Glutamatergic neuron (in vitro differentiated cells): ENCODE measurements at places on chromosomes 1 and 21. TPM values are rescaled to one million over a fixed set of nuclear protein-coding genes. Genes with fewer than 3 reads are reported as not detected.

OR2L2 gene
- 0.25 TPM for total RNA-seq

HSD3B2 gene
- total RNA-seq = not detected

RHOU gene
- total RNA-seq = 79.7 TPM

CELA2A gene
- total RNA-seq = not detected

KCNA2 gene
- total RNA-seq = 19.7 TPM

TPTE gene
- total RNA-seq = not detected

RGSL1 gene
- total RNA-seq = not detected

HTR6 gene
- total RNA-seq = not detected

PKP1 gene
- total RNA-seq = not detected

GRCh38 chr1:184037849-184038591 lies 492 bp upstream of the COLGALT2 start:
- peak overlapping the region; percentile 31 for H3K27ac ChIP-seq
- peak overlapping the region; percentile 78 for H3K4me3 ChIP-seq
- H3K4me1 ChIP-seq = peaks cover 15% of the 10 kb centered on the region

DNA sequence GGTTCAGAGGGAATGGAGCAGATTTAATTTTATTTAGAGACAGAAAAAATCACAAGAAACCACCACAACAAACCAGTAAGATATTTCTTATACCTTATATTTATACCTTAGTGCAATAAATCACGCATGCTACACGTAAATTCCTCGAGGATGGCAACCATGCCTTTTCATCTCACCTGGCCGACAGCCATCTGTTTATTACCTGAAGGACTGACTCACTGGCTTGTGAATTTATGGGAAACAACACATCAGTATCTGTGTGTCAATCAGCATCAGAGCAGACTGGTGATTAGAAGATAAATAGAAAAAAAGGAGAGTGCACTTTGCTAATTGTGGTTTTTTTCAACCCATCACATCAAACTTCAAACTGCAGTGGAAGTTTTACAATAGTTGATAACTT lies 58.4 kb downstream of the S1PR1 start:
- H3K27me3 ChIP-seq = peaks cover 10% of the 10 kb centered on the region
- no peaks in the 10 kb centered on the region for H3K36me3 ChIP-seq
- DNase-seq = no peak
- H3K27ac ChIP-seq = peak overlapping the region; percentile 39

DNA sequence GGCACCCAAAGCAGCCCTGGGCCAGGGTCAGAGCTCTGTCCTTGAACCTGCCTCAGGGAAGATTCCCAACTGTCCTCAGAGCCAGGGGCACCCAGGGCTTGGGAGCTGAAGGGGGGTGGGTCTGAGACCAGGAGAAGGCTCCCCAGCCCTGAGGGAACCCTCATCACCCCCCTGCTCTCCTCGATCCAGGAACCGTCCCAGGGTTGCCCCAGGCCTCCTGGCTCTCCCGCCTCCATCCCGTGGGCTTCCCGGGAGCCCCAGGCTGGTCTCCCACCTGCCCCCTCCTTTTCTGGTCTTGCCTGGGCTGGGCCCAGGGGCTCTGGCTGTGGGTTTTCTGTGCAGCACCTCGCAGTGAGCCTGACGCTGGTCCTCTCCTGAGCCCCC lies 6.7 kb upstream of the SAMD11 start:
- DNase-seq = peak; percentile 23
- peaks cover 19% of the 10 kb centered on the region for H3K4me1 ChIP-seq
- H3K36me3 ChIP-seq = peaks cover 7% of the 10 kb centered on the region
- no peak overlapping the region for H3K27ac ChIP-seq
- no peak overlapping the region for H3K4me3 ChIP-seq
- H3K27me3 ChIP-seq = peaks cover 21% of the 10 kb centered on the region

- H3K4me1 ChIP-seq = peaks cover 2% of the 10 kb centered on the region
- no peak overlapping the region for H3K4me3 ChIP-seq
- DNase-seq = no peak
- H3K27me3 ChIP-seq = no peaks in the 10 kb centered on the region
- H3K27ac ChIP-seq = no peak overlapping the region
- H3K36me3 ChIP-seq = no peaks in the 10 kb centered on the region
Observed at GRCh38 chr1:96418969-96419368, 302.6 kb upstream of the PTBP2 start.

- H3K36me3 ChIP-seq = no peaks in the 10 kb centered on the region
- H3K27ac ChIP-seq = no peak overlapping the region
- no peaks in the 10 kb centered on the region for H3K27me3 ChIP-seq
- H3K4me3 ChIP-seq = no peak overlapping the region
- H3K4me1 ChIP-seq = no peaks in the 10 kb centered on the region
- DNase-seq = no peak
Observed at GRCh38 chr1:83574791-83575190, 424.1 kb downstream of the TTLL7 start.

GRCh38 chr21:24045775-24046215 lies 1561.5 kb downstream of the MRPL39 start:
- no peaks in the 10 kb centered on the region for H3K4me1 ChIP-seq
- H3K4me3 ChIP-seq = no peak overlapping the region
- peak; percentile 66 for DNase-seq
- no peaks in the 10 kb centered on the region for H3K36me3 ChIP-seq
- H3K27me3 ChIP-seq = no peaks in the 10 kb centered on the region

DNA sequence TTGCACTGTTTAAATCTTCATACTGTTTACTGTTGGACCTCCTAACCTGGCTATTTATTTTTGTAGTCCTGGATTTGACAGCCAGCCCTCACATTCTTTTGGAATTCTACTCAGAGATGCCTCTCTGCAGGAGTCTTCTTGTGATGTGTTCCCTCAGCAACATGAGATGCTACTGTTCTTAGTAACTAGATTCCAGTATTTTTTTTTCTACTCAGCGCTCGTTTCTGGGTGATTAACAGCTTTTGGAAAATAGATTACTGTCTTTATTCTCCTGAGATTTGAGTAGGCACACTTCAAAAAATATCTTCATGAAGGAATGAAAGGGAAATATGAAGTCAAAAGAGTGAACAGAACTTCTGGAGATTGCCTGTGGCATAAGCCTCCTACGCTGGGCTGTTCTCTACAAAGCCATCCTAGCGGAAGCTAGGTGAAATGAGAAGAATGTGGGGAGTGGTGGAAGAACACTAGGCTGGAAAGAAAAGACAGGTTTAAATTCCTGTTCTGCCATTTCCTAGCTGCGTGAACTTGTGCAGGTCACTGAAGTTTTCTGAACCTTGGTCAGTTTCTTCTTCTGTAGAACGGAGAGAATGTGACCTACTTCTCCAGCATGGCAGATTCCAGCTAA lies 75.9 kb downstream of the LRRC8C start:
- H3K36me3 ChIP-seq = no peaks in the 10 kb centered on the region
- H3K4me3 ChIP-seq = no peak overlapping the region
- no peak overlapping the region for H3K27ac ChIP-seq
- no peaks in the 10 kb centered on the region for H3K27me3 ChIP-seq

- no peak for DNase-seq
- H3K36me3 ChIP-seq = no peaks in the 10 kb centered on the region
- H3K27ac ChIP-seq = no peak overlapping the region
- H3K4me3 ChIP-seq = no peak overlapping the region
- H3K27me3 ChIP-seq = peaks cover 2% of the 10 kb centered on the region
- H3K4me1 ChIP-seq = no peaks in the 10 kb centered on the region
Observed at GRCh38 chr1:186763107-186763506, 65.6 kb upstream of the PLA2G4A start.

DNA sequence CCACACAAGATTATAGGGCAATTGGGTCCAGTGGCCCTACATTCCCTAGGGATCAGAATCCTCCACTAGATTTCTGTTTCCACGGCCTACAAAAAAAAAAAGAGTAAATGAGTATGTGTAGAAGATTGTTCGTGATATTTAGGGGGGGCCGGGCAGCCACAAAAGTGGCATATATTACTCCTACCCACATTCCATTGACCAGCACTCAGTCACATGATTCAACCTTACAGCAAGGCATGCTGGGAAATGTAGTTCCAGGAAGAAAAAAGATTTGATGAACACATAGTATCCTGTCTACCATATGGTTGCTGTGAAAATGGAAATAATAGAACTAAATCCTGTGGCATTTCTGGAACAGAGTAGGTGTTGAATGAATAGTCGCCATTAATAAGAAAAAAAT lies 43.4 kb upstream of the GJB5 start:
- no peaks in the 10 kb centered on the region for H3K4me1 ChIP-seq
- H3K36me3 ChIP-seq = no peaks in the 10 kb centered on the region
- no peak for DNase-seq
- H3K4me3 ChIP-seq = no peak overlapping the region
- H3K27me3 ChIP-seq = peaks cover 4% of the 10 kb centered on the region
- H3K27ac ChIP-seq = no peak overlapping the region

GRCh38 chr1:85448358-85448757 lies 16.6 kb downstream of the DDAH1 start:
- DNase-seq = no peak
- peaks cover 4% of the 10 kb centered on the region for H3K4me1 ChIP-seq
- no peak overlapping the region for H3K27ac ChIP-seq
- no peak overlapping the region for H3K4me3 ChIP-seq
- no peaks in the 10 kb centered on the region for H3K36me3 ChIP-seq

- no peak overlapping the region for H3K27ac ChIP-seq
- H3K27me3 ChIP-seq = no peaks in the 10 kb centered on the region
- H3K4me1 ChIP-seq = no peaks in the 10 kb centered on the region
Observed at GRCh38 chr1:163701783-163702374, 380.1 kb downstream of the NUF2 start.

- peaks cover 20% of the 10 kb centered on the region for H3K36me3 ChIP-seq
- no peak overlapping the region for H3K27ac ChIP-seq
- peaks cover 1% of the 10 kb centered on the region for H3K27me3 ChIP-seq
- no peak overlapping the region for H3K4me3 ChIP-seq
Observed at GRCh38 chr1:221397606-221398005, 344.3 kb downstream of the DUSP10 start.

DNA sequence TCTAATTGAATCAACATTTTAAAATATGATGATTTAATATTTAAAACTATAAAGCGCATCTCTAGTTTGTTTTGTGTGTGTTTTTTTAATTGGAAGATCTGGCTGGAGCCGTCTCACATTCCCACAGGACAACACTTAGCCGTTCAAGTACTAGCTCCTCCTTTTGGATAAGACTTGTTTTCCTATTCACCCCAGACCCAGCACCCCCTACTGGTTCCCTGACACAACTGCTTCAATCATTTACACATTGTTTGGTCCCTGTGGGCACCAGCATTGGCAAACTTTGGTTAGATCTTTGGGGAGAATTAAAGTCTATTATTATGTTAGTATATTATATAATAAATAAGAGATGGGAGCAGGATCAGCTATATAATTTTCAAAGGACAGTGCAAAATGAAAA lies 34.5 kb downstream of the TYW3 start:
- H3K4me3 ChIP-seq = no peak overlapping the region
- no peaks in the 10 kb centered on the region for H3K36me3 ChIP-seq
- no peaks in the 10 kb centered on the region for H3K27me3 ChIP-seq
- H3K4me1 ChIP-seq = no peaks in the 10 kb centered on the region
- no peak overlapping the region for H3K27ac ChIP-seq
- no peak for DNase-seq

DNA sequence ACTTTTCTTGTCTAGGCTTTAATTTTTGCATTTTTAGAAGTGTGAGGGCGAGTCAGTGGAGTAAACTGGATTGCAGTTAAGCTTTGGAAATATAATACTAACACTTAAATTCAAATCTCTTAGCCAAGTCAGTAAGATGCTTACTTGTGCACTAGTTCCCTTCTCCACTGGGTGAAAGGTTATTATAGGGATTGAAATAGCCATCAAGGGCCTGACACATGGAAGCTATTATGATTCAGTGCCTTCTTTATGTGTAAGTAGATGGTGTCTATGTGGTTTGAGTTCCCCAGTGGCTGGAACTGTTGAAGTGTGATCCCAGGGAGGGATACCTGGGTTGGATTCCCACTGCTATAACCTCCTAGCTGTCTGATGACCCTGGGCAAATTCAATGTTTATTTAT lies 24.7 kb upstream of the DMRTA2 start:
- H3K27me3 ChIP-seq = no peaks in the 10 kb centered on the region
- H3K4me1 ChIP-seq = peaks cover 3% of the 10 kb centered on the region
- no peak overlapping the region for H3K4me3 ChIP-seq
- no peaks in the 10 kb centered on the region for H3K36me3 ChIP-seq
- DNase-seq = no peak

DNA sequence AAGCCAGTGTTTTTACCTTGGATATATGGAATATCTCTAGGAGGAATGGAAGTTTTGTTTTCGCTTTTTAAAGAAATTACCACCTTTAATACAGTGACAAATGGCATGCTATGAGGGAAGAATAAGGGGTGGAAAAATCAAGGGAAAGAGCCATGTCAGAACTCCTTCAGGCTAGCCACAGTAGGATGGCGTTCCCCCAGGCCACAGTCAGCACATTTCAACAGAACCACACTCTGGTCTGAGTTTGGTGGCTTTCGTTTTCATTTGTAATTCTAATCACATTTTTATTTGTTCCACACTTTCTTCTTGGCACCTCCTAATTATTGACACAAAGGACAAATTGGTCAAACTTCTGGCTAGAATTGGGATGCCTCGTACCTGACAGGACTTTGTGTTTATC lies 60.3 kb upstream of the RCOR3 start:
- H3K4me1 ChIP-seq = no peaks in the 10 kb centered on the region
- no peak overlapping the region for H3K4me3 ChIP-seq
- H3K36me3 ChIP-seq = peaks cover 11% of the 10 kb centered on the region
- no peak overlapping the region for H3K27ac ChIP-seq

GRCh38 chr1:183931646-183932271 lies 105.8 kb downstream of the COLGALT2 start:
- H3K4me1 ChIP-seq = peaks cover 26% of the 10 kb centered on the region
- no peak for DNase-seq
- H3K27me3 ChIP-seq = peaks cover 2% of the 10 kb centered on the region
- H3K36me3 ChIP-seq = no peaks in the 10 kb centered on the region
- H3K4me3 ChIP-seq = peak overlapping the region; percentile 12
- H3K27ac ChIP-seq = no peak overlapping the region

DNA sequence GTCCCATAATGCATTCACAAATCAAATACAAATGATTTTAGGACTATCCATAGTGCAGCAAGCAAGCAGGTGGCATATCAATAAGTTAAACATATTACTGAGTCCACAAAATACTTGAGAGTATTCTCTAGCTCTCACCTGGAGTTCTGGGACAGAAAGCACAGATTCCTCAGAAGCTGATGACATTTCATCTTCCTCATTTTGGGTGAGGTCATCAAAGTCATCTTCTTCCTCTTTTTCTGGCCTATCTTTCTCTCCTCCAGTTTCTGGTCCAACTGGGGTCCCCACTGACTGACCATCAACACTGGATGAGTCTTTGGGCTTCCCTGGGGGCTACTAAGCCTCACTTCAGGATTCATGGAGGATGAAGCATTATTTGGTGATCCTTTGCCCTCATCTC lies 38.9 kb downstream of the YY1AP1 start:
- H3K4me1 ChIP-seq = no peaks in the 10 kb centered on the region
- H3K27me3 ChIP-seq = no peaks in the 10 kb centered on the region
- H3K36me3 ChIP-seq = peaks cover 9% of the 10 kb centered on the region

DNA sequence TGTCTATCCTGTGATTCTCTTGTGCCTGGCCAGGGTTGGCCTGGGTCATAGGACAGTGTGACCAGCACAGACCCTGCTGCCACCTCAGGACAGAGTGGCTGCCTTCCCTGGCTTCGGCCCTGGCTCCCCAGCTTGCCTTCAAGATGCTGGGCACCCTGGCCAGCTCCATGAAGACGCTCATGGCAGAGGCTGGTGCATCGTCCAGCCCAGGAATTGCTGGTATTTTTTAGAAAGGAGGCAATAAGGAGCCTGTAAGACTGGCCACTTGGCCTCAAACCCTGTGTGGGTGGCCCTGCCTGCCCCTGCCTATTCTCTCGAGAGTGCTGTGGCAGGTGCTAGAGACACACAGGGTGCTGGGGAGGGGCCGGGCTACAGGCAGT lies 70.4 kb upstream of the ACTRT2 start:
- no peak overlapping the region for H3K27ac ChIP-seq
- H3K4me3 ChIP-seq = no peak overlapping the region
- H3K27me3 ChIP-seq = peaks cover 3% of the 10 kb centered on the region
- no peak for DNase-seq

GRCh38 chr1:84930329-84930728 lies 37.3 kb upstream of the LPAR3 start:
- H3K4me1 ChIP-seq = no peaks in the 10 kb centered on the region
- H3K27ac ChIP-seq = no peak overlapping the region
- no peaks in the 10 kb centered on the region for H3K36me3 ChIP-seq
- no peak for DNase-seq
- H3K4me3 ChIP-seq = no peak overlapping the region
